ENCODE measurements at places on chromosomes 11 and 22.

DNA sequence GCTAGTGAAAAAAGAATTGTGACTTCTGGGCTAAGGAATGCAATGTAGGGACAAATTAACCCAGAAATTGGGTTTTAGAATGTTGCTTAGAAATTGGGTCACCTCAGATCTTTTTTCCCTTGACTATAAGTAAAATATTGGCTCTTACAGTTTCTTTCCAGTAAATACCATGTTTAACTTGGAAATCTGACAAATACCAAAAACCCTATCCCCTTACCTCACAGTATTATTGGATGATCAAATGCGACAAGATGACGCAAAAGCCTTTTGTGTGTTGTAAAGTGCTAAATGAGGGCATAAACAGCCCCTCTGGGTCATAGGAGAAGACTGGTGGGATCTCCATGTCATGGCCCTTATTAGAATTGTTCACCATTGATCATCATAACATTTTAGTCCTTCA lies 6.1 kb upstream of the UPB1 start:
- DNase-seq = no peak

DNA sequence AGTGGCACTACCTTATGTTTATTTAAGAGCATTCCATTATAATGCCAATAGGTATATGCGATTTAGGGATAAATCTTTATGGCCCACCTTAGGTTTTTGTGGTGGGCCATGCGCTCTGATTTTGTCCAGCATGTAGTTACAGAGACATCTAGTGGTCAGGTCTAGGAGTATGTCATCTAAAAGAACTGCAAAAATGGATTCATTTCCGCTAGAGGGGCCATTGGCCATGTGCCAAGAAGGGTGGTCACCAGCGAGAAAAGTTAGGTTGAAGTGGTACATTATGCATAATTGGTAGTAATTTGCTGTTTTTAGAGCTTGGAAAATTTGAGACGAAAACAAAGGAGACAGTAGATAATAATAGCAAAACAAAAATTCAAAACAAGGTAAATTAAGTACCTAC lies 27.7 kb downstream of the LRRC4C start:
- no peak for DNase-seq

DNA sequence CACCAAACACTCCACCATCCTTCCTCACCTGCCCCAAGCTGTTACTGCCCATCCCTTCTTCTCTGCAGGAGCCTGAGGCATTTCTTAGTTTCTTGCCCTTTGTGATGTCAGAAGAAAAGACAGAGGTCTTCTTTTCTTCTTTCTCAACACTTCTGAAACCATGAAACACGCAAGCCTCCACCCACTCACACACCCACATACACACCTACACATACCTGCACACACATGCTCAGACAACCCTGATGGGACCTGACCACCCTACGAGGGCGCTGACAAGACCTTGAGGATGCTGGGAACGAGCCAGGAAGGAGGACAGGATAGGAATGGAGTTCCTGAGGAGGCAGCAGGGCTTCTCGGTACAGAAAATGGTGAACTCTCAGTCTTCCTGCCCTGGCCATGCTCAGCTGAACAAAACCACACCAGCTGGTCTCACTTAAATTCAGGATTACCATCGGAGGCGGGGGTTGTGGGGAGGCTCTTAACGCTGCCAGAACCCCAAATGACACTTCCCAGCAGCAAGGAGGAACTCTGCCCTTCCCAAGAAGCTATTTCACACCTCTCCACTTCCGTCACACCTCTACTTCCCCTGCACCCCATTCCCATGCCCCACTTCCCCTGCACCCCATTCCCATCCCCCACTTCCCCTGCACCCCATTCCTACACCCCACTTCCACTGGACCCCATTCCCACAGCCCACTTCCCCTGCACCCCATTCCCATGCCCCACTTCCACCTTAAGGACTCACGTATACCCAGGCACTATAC lies 41.0 kb downstream of the CSF2RB start:
- DNase-seq = no peak

GRCh38 chr11:6269994-6270393 lies 10.4 kb downstream of the CCKBR start:
- no peak for DNase-seq

GRCh38 chr11:12755510-12756453 lies 81.6 kb downstream of the TEAD1 start:
- no peak for DNase-seq

DNA sequence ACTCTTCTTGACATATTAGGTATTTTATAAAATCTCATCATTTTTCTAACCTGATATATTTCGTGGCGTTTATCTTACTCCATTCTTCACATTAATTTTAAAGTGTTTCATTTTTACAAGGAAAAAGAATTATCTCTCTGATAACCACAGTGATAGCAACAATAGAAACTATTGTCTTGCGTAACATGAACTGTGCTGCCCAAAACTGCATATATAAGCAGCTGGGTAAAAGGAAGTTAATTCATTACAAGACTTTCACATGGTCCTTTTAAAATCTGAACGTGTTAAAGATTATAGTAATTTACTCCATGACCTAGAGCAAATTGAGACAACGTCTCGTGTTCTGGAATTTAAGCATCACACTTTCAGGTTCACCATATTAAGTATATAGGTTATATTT lies 210.4 kb upstream of the GRIA4 start:
- DNase-seq = no peak

GRCh38 chr11:66279092-66279734 lies 1.2 kb downstream of the CNIH2 start:
- no peak for DNase-seq

GRCh38 chr11:91209306-91209705 lies 986.5 kb upstream of the CHORDC1 start:
- DNase-seq = no peak

Data from AG09319 (cell line).